ENCODE measurements at places on chromosomes 2 and 18.
A peak's percentile ranks its signal among the peaks of the same experiment; 100 is the strongest.

DNA sequence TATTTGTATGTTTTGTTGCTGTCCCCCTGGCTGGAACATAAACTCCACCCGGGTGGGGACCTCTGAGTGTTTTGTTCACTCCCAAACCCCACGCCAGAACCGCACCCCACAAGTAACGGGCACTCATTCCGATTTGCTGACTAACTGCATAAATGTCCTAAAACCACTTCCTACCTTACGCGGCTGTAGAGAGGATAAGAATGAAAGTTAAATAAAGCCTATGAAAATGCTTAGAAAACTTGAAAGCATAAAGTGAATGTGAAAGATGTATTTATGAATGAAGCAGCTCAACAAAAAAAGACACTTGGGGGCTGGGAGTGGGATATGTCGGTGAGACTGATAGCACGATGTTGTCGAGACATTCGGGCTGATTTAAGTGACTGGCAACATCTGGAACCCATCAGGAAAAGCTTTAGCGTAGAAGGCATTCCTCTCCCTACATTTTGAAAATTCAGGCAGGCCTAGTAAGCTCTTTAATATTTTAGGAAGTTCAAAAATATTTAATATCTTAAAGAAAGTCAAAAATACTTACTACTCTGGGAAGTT, 206.7 kb downstream of the SH3RF3 start:
- no peak for DNase-seq

DNA sequence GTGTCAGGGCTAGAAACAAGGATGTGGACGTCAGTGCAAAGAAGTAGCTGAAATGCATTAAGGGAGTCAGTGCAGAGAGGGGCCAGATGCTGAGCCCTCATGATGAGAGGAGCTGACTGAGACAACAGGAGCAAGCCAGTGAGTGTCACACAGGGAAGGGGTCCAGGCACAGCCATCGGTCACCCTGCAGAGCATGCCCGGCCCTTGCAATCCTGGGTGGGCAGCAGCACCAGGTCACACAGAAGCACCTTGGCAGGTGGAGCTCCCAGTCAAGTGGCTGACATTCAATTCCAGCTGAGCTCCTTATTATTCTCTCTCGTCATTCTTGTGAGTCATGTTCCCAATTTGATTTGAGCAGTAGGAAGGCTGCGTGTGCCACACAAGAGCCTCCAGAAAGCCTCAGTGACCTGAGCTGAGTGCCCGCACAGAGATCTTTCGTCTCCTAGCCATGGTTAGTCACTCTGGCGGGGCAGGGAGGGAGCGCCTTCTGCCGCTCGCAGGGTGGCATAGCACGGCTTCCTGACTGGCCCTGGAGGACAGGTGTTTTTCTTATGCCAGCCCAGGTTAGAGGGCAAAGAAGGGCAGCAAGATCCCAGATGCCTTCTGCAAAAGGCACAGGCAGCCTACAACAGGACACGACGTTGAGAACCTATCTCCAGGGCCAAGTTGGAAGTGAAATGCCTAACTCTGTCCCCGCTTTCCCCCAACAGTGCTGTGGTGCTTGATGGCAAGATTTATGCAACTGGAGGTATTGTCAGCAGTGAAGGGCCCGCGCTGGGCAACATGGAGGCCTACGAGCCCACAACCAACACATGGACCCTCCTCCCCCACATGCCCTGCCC, 220.9 kb downstream of the ATAD2B start:
- DNase-seq: no peak

DNA sequence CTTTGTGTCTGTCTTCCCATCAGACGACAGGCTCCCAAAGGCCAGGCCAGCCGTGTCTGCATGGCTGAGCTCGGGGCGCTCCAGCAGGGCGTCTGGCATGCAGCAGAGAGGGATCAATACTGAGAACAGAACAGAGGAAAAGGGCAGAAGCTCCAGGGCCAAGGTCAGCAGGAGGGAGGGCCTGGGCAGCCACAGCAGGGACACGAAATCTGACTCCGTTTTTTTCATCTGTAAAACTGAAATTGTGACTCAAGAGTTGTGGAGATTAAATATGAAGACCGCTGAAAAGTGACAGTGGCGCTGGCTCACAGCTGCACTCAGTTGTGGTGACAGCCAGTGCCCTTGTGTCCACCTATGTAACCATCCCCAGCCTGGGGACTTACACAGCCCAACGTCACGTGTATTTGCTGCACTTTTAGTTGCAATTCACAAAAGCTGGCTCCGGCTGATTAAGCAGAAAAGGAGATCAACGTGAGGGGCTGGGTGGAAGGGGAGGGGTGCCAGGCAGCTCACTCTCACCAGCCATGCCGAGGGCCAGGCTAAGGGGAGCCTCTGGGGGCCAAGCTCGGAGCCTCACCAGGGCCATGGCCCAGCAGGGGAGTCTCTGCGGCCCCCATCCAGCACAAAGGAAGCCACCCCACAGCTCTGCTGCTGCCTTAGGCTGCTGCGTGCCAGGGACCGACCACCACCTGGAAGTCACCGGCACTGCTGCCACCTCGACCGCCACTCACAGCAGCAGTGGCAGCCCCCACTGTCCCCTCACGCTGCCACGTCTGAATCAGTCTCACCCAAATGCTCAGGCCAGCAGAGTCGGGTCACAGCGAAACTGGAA, 74.7 kb downstream of the EIPR1 start:
- no peak for DNase-seq

DNA sequence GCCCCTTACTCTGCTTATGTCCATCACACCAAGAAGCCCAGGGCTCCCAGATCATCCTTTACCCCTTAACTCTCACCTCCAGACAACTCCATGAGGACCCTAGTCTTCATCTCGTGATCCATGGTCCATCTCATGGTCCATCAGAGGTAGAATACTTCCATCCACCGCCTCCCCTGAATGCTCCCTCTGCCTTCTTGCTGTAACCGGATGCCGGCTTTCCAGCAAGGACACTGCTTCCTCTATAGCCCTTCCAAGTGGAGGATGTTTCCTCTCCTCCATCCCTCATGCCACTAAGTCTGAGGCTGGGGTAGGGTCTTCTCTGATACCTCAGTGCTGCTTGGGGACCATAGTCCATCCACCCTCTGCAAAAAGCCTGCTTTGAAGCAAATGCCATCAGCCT, 118.6 kb upstream of the SIX2 start:
- DNase-seq: no peak

DNA sequence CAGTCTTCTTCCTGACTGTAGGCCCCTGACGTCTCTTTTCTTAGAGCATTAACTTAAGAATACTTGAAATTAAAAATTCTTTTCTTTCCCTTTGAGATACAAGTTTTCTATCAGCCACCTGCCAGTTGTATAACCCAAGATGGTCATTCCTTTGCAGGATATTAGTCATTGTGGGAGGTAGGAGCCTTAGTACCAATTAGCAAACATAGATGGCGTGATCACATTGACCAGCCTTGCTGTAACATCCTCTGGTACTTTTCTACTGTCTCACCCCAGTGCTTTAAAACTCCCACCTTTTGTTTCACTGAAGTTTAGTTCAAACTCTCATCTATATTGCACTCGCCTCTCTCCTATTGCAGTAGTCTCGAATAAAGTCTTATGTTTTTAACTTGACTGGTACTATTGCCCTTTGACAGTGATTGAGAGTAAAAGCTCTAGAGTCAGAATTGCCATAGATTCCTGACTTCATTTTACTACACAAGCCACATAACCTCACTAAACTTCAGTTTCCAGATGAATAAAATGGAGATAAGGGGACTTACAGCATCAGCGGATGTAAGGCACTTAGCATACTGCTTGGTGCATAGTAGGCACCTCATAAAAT, 74.1 kb downstream of the VRK2 start:
- DNase-seq: no peak

GRCh38 chr2:3253913-3254441, 123.6 kb downstream of the EIPR1 start:
- DNase-seq: no peak

DNA sequence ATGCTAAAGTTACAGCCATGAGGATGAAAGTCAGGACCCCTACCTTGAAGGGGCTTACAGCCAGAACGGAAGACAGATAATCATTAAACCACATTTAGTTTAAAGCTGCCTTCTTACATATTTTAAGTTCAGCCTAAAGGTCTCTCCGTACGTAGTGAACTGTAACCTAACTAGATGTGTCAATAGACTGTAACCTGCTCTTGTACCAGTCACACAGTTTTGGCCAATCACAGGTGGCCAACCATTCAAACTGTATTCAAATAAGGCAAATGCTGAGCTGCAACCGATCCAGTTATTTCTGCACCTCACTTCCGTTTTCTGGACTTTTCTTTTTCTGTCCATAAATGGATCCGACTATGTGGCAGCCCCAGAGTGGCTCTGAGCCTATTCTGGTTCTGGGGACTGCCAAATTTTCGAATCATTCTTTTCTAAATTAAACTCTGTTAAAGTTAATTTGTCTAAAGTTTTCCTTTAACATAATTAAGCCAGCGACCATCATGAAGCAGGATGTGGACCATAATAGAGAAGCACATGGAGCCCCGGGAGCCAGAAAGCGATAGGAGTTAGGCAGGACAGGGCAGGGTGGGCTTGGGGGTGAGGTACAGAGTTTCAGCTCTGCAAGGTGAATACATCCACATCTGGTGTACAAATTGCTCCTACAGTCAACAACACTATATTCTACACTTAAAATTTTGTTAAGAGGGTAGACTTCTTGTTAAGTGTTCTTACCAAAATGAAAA, 48.4 kb upstream of the YPEL5 start:
- DNase-seq: no peak

- DNase-seq: no peak
Measured at GRCh38 chr2:120825370-120826259, 89.9 kb downstream of the GLI2 start.

- no peak for DNase-seq
Measured at GRCh38 chr2:128639693-128640092, 321.0 kb upstream of the HS6ST1 start.

- no peak for DNase-seq
Measured at GRCh38 chr18:10899481-10899880, 249.9 kb downstream of the PIEZO2 start.

GRCh38 chr2:211903961-211904360, 634.6 kb downstream of the ERBB4 start:
- DNase-seq: no peak

- DNase-seq: no peak
Measured at GRCh38 chr18:46171331-46171730, 67.1 kb downstream of the HAUS1 start.

GRCh38 chr2:105375001-105375561, 23.8 kb downstream of the FHL2 start:
- DNase-seq: no peak

GRCh38 chr2:190354003-190354690, 10.8 kb downstream of the INPP1 start:
- no peak for DNase-seq

DNA sequence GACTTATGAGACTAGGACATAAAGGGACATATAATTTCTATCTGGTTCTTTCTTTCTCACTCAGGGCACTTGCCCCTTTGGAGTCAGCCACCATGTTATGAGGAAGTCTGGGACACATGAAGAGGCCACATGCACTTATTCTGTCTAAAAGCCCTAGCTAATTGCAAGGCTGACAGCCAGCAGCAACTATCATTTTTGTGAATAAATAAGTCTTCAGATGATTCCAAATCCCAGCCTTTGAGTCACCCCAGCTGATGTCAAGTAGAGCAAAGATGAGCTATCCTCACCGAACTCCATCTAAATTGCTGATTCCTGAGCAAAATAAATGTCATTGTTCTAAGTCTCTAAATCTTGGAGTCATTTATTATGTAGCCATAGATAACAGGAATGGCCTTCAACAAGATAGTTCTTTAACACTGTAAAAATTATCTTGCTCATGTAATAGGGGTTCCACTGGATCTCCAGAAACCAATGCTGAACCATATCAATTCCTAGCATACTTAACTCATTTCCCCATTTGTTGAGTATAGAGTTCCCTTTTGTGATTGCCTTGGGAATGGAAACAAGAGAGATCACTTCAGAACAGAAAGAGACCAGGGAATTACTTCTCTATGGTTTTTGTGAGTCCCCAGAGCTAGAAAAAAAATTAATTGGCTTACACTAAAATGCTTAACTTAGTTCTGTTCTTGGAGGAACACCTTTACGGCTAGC, 50.6 kb upstream of the FN1 start:
- no peak for DNase-seq

DNA sequence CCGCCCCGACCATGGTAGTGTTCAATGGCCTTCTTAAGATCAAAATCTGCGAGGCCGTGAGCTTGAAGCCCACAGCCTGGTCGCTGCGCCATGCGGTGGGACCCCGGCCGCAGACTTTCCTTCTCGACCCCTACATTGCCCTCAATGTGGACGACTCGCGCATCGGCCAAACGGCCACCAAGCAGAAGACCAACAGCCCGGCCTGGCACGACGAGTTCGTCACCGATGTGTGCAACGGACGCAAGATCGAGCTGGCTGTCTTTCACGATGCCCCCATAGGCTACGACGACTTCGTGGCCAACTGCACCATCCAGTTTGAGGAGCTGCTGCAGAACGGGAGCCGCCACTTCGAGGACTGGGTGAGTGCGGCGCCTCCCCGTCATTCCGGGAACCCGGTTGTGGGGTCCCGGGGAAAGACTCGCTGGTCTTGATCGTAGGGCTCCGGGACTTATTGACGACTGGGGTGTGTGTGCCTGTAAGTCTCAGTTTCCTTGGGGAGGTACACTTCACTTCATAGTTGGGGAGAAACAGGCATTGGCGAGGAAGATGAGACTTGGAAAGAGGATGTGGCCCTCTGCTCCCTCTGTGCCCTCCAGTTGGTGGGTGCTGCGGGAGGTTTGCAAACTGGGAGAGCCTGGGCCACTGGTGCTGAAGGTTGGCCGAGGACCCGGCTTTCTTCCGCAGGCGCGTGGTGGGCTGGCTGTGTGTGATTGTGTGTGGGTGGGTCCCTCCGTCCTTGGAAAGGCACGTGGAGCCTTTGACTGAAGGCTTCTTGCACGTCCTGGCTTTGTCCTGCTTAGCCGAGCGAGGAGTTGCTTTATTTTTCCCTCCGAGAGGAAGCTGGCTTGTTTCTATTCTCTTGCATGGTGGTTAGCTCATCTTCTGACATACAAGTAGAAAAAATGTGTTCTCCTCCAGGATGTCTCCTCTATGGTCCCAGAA, 886 bp downstream of the PRKCE start:
- peak; percentile 13 for DNase-seq

DNA sequence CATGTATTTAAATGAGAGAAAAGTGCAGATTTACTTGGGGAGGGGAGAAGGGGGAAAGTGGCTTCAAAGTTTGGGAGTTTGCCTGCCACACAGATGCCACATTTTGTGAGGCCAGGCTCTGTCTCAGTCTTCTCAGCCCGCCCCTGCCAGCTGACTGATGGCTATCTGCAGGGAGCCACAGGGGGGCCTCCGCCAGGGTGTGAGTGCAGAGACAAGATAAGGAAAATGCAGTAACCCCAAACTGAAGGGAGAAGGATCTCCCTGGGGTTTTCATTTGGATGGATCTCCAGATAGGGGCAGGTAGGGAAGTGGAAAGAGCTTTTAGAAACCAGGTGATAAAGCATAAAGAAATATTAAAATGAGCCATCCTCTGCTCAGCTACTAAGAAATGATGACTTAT, 128.8 kb downstream of the ZNF521 start:
- DNase-seq: no peak

- DNase-seq: no peak
Measured at GRCh38 chr2:108460345-108461037, 11.5 kb downstream of the GCC2 start.
